ENCODE measurements at places on chromosomes 1 and 21.

GRCh38 chr1:14511796-14512585 is 86.5 kb upstream of the KAZN start:
- no peak for DNase-seq

DNA sequence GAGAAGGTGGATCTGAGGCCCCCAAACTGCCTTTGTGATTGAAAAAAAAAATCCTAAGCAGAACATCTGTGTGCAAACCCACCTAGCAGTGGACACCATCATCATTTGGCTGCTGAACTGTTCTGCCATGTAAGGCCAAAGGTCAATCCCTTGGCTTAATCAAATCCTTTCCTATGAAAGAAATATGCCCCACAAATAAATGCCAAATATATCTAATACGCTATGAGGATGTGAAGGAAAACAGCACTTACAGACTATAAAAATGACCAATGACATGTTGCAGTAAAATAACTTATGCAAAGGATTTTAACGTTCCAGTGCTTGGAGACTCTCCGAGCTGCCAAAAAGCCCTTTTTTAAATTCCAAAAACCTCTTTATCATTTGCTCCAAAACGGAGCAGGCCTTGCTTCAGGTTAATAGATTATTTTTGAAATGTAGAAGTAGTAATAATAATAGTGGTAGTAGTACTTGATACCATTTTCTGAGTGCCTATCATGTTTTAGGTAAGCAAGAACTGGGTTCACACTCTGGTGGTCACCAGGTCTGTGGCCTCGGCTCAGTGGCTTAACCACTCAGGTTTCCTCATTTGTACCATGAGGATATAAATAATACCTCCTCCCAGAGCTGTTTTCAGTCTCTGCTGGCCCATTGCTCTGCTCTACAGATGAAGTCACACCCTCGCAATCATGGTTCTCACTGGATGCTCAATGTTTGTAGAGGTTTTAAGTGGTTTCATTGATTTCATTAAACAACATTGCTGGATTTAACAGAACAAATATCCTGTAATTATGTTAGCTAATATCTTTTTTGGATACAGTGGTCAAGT is 47.9 kb upstream of the EDEM3 start:
- DNase-seq: no peak

DNA sequence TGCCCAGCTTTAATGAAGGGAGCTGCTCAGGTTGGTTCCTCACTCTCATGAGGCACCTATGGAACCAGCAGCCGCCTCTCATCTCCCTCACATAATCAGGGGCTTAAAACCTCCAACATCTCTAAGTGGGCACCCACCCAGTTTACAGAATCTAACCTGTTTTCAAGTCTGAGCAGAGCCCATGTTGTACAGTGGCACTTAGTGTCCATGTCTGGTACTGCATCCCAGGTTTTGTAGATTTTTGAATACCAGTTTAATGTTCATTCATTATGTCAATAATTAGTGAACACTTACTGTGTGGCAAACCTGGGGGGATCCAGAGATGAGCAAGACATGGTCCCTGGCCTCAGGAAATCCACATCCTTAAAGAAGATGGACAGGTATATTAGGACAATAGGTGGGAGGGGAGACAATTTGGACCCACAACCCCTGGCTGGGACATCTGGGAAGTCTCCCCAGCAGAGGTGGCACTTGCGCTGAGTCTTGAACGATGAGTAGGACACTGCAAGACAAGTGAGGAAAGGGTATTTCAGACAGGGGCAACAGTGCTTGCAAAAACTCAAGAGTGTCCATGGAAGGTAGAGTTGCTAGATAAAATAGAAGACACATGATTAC is 83.3 kb downstream of the LACTBL1 start:
- DNase-seq: no peak

- DNase-seq: peak; percentile 57
Observed at GRCh38 chr1:201481761-201482493, 12.9 kb upstream of the PHLDA3 start.

DNA sequence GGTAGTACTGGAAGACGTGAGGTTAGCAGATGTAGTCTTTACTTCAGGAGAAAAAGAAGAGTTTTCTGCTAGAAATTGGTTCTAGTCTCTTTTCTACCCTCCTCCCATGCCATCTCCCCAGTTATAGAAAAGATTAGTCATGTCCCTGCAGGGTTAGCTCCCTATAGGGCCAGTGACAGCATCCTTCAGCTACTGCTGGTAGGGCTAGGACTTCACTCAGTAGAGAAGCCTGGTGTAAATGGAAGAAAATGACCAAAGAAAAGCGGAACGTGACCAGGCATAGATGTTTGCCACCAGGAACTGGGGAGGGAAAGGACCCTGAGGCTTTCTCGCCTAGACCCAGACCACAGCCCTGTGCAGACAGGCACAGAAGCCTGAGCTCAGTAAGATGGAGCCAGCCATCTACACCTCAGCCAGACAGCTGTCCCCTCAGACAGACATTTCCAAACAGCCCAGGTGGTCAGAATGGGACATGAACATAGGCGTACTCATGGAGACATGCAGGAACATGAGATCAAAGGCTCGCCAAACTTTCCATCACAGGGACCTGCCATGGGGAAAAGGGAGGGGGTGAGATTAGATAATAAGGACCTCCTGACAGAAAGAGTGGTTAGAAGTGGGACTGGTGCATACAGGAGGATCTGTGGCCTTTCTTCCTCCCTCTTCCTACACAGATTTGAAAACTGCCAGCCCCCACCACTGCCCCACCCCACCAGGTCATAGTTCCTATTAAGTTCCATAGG is 23.5 kb upstream of the SLAMF9 start:
- DNase-seq: no peak

DNA sequence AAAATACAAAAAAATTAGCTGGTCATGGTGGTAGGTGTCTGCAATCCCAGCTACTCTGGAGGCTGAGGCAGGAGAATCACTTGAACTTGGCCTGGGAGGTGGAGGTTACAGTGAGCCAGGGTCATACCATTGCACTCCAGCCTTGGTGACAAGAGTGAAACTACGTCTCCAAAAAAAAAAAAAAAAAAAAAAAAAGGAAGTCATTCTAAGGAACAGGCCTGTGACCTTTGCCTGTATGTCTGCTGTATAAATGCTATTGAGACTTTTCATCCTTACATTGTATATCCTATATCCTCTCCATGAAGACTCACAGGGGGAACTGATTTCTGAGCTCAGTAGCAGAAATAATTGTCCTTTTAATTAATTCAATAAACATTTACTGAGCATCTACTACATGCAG is 7.5 kb upstream of the CTPS1 start:
- DNase-seq: no peak

DNA sequence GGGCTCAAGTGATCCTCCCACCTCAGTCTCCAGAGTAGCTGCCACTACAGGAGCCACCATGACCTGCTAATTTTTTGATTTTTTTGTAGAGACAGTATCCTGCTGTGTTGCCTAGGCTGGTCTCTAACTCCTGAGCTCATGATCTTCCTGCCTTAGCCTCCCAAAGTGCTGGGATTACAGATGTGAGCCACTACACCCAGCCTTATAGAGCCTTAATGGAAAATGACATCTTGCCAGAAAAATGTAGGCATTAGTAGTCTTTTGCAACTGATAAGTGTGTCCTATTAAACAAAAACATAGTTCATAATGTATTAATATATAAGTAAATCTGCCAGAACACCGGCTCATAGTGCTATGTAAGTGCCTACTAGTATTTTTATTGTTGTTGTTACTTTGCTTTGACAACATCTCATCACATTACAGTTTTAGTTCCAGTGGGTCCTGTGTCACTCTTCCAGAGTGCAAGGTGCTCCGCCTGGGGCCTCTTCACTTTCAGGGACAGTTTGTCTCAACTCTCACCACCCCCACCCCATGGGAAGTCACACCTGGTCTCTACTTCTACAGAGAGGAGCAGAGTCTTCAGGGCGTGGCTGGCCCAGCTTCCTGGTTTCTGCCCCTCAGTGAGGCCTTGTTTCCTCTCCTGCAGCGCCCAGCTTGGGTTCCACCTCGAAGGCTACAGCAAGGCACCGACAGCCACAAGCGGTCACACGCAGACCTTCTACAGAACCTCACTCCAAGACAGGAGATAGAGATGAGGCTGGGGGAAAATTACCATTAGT is 30.1 kb downstream of the RHOU start:
- no peak for DNase-seq

- no peak for DNase-seq
Observed at GRCh38 chr1:21630571-21631343, 38.4 kb downstream of the RAP1GAP start.

- no peak for DNase-seq
Observed at GRCh38 chr1:33719326-33719725, 144.6 kb upstream of the HMGB4 start.

DNA sequence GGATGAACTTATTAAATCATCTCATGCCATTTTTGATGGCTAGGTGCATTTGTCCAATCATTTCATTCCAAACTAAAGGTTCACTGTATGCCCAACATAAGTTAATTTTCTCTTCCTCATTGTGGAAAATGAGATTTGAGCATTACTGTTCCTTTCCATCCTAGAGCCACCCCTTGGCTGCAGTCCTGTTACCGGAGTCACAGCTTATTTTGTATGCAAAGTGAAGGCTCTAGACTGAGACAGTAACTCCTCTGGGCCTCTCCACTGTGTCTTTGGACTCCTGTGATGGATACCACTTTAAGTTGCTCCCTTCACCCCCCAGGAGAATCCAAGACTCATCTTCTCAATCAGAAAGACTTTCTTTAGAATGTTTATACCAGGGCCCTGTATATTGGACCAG is 59.7 kb downstream of the FGGY start:
- no peak for DNase-seq

GRCh38 chr1:154272999-154273563 is 652 bp downstream of the HAX1 start:
- no peak for DNase-seq

- DNase-seq: no peak
Observed at GRCh38 chr1:216500273-216500967, 77.2 kb upstream of the USH2A start.

- DNase-seq: no peak
Observed at GRCh38 chr1:176885751-176886150, 278.8 kb downstream of the ASTN1 start.

GRCh38 chr21:34707876-34708325 is 39.1 kb downstream of the CLIC6 start:
- DNase-seq: no peak

GRCh38 chr1:44326024-44326701 is 28.9 kb downstream of the ERI3 start:
- no peak for DNase-seq

GRCh38 chr1:244118109-244118761 is 67.2 kb downstream of the ZBTB18 start:
- no peak for DNase-seq

- DNase-seq: no peak
Observed at GRCh38 chr1:150760013-150760412, 5.6 kb downstream of the CTSS start.
